ENCODE measurements at places on chromosomes 3 and 15.

GRCh38 chr15:25863111-25863967 lies at the start of gene ATP10A:
TSS of gene ATP10A (minus strand) at chr15:25863327. CDS start at chr15:25863096, 231 bp downstream.
- no peak for DNase-seq

- peak; percentile 20 for DNase-seq
Observed at GRCh38 chr3:147038481-147038880, 367.9 kb downstream of the ZIC4 start.

GRCh38 chr3:47984075-47984728 lies 32.0 kb downstream of the MAP4 start:
- peak; percentile 40 for DNase-seq

- no peak for DNase-seq
Observed at GRCh38 chr3:83003917-83004316, 1242.5 kb upstream of the GBE1 start.

DNA sequence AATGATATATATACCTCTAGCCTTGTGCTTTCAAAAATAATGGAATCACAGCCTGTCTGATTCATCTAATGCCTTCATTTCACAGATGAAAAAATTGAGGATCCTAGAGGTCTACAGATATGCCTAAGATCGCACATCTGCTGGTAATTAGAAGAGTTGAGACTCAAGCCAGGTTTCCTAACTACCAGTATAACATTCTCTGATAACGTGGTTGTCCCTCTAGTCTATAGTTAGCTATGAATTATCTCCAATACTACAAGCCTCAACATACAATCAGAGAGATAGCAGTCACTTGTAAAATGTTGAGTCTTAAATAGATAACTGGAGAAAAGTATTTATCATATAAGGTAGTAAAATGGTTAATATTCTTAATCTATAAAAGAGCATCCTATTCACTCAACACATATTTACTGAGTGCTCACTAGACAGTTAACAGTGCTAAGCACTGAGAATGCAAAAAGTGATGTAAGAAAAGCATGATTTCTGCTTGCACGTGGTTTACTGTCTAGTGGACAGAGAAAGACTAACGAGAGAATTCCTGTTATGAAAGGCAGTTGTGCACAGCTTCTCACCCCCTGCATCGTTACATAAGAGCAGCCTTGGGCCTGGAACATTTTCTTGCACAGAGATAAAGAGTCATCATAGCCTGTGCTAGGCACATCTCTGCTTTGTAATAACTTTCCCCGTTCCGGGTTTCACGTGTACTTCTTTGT lies 4.9 kb upstream of the ENTPD3 start:
- DNase-seq, result no peak
